ENCODE measurements at places on chromosomes 2 and 18.

DNA sequence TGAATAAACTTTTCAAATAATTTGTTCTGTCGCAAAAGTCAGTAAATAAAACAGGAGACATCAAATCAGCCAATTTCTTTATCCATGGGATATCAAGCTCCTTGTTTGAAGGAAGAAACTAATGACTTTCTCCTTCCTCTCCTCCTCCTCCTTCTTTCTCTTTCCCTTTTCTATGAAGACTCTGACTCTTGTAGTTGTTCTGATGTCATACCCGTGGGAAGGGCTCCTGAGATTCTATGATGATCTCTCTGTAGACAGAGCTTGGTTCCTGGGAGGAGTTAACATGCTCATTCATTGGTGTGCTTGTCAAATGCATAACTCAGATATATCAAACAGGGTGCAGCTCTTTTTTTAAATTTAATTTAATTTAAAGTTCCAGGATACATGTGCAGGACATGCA is 118.7 kb upstream of the KCTD1 start:
- DNase-seq = no peak

GRCh38 chr2:225398372-225398771 is 1.1 kb upstream of the NYAP2 start:
- DNase-seq = no peak

GRCh38 chr2:6879011-6879410 is 1.4 kb downstream of the RSAD2 start:
- DNase-seq = no peak

- peak; percentile 56 for DNase-seq
Measured at GRCh38 chr2:37324786-37325624, at the start of gene PRKD3. PRKD3 (minus strand) TSS chr2:37324833; CDS start chr2:37316524, 8,309 bp downstream.

- no peak for DNase-seq
Measured at GRCh38 chr2:101179982-101180381, 28.8 kb upstream of the TBC1D8 start.

GRCh38 chr2:175372704-175373701 is 191.5 kb upstream of the ATP5MC3 start:
- DNase-seq = no peak

DNA sequence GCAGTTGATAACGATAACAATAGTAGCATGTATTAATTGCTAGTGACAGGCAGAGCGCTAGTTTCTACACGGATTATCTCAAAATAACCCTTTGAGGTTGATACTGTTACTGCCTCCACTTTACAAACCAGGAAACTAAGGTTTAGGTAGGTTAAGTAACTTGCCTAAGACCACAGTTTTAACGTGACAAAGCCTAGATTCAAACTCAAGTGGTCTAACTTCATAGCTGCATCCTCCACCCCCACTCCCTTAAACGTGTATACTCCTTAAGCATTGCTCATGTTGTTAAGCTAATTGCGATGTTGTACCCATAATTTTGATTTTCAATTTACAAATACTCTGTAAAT is 1.2 kb downstream of the ME2 start:
- no peak for DNase-seq

GRCh38 chr2:130336150-130336876 is 6.4 kb upstream of the IMP4 start:
- no peak for DNase-seq

DNA sequence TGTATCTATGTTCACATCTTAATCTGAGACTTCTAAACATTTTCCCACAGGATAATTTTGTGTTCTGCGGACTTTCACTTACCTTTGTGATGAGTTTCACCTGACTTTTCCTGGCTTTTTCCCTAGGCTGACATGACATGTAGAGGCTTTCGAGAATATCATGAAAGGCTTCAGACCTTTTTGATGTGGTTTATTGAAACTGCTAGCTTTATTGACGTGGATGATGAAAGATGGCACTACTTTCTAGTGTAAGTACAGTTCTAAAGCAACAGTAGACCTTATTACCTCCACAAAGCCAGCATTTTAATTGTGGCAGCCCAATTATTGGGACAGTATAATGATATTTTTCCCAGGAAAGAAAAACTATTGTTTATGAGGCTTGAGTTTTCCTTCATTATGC is 34.1 kb upstream of the METAP1D start:
- DNase-seq = no peak

- no peak for DNase-seq
Measured at GRCh38 chr2:133718688-133719201, 150.5 kb upstream of the NCKAP5 start.

- no peak for DNase-seq
Measured at GRCh38 chr2:107361751-107362381, 464.8 kb upstream of the RGPD4 start.

DNA sequence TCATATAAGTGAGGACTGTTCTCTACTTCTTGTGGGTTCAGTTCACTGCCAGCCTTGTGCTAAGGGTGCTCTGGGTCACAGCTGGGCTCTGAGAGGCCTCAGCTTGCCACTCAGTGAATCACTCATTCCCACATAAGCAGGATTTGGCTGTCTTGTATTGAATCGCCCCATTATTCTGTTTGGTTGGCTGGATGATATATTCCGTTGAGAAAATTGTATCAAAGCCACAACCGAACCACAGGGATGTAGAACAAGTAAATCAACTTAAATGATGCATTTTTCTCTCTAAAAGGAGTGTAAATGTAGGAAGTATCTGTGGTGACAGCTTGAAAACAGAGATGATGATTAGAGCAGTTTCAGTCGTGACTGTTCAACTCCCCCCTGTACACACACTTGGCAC is 39.6 kb downstream of the TTC39C start:
- no peak for DNase-seq

- DNase-seq = no peak
Measured at GRCh38 chr18:45284174-45284573, 331.1 kb upstream of the SLC14A2 start.

GRCh38 chr2:235568431-235568830 is 74.6 kb downstream of the AGAP1 start:
- DNase-seq = no peak

GRCh38 chr18:70158992-70159717 is 46.3 kb downstream of the RTTN start:
- DNase-seq = no peak

DNA sequence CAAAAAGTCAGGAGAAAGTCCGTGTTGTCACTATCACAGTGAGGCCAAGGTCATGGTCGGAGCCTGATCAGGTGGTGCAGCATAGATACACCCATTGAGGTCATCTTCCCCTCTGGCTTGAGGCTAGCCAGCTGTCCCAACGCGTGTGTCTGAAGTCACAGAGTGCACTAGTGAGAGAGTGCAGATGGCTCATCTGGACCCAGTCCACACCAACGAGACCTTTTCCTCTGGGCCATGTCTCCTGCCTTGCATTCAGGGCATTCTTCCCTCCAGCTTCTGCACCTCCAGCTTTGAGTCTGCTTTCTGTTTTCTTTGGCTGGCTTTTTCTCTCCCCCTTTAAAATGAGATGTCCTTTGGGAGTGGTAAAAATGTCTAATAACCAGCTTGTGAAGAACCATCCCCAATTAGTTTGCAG is 146.9 kb downstream of the TDRD15 start:
- DNase-seq = no peak

DNA sequence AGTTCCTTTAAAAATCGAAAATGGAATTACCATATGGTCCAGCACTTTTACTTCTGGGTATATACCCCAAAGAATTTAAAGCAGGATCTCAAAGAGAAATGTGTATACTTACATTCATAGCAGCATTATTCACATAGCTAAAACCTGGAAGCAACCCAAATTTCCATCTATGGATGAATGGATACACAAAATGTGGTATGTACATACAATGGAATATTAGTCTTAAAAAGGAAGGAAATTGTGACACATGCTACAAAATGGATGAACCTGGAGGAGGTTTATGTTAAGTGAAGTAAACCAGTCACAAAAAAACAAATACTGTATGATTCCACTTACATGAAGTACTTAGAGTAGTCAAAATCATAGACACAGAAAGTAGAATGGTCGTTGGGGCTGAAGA is 147.9 kb upstream of the LTBP1 start:
- no peak for DNase-seq

GRCh38 chr2:191537921-191538320 is 140.0 kb upstream of the NABP1 start:
- no peak for DNase-seq

GRCh38 chr2:118032169-118033013 is 18.5 kb upstream of the CCDC93 start:
- peak; percentile 16 for DNase-seq

DNA sequence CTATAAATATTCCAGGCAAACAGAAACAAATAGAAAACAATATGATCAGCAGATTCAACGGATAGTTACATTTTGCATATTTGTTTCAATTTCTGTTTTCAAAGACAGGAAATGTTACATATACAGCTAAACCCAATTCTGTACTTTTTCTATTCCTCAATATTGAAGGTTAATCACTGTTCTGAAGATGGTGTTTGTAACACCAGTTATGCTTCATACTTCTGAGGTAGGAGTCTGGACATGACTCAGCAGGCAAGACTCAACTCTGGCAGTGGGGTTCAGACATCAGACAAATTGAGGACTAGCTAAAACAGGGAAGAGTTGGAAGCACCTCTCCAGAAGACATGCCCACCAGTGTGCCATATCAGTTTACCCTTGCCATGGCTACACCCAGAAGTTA is 16.6 kb downstream of the SERPINB13 start:
- no peak for DNase-seq

- DNase-seq = no peak
Measured at GRCh38 chr2:88329815-88330603, 122.5 kb downstream of the FOXI3 start.

DNA sequence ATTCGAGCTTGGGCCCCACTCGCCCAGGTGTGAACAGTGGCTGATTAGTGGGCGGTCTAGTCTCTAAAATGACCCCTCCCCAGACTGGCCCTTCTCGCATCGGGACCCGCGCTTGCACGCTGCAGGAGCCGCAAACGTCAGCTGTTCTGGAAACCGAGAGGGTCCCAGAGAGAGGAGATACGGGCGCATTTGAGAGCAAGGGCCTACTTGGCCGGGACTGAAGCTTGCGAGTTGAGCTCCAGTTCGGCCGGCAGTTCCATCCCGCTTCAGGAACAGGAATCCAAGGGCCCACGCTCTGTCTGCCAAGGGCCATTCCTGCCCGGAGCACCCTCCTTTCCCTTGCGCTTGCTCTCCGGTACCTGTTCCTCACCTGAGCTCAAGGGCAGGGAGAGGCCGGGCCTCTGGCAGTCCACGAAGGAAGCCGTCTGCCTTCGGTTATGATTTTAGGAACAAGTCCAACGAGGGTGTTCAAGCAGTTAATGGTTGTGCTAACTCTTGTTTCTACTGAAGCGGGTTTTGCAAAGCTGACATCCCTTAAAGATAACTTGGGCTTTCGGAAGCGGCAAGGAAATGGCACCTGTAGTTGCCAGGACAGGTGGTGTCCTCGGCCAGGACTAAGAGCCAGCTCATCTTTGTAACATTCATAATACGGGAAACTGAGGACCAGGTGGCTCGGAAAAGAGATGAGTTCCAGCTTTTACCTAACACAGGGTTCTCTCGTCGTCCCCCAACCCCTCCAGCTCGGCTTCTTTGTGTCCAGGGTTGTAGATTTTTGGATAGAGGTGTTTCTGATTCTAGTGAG is 3.9 kb upstream of the DLX1 start:
- no peak for DNase-seq

GRCh38 chr2:58427572-58428095 is 186.5 kb upstream of the FANCL start:
- no peak for DNase-seq

DNA sequence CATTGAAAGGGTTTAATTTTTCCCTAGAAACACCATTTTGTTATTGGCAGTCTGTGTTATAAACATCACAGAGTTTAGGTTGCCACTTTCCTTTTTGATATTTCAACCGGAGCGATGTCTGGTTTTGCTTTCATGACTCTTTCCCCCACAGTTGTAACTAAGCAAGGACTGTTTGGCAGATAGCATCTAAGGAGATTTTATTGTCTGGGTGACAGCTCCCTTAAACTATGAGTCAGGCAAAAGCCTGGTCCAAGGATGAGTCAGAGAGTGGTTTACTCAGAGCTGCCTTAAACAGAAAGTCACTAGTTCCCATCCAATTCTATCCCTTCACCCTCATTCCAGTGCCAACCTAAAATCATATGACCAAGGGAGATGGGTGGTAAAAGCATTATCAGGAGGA is 341.6 kb upstream of the VWC2L start:
- no peak for DNase-seq

DNA sequence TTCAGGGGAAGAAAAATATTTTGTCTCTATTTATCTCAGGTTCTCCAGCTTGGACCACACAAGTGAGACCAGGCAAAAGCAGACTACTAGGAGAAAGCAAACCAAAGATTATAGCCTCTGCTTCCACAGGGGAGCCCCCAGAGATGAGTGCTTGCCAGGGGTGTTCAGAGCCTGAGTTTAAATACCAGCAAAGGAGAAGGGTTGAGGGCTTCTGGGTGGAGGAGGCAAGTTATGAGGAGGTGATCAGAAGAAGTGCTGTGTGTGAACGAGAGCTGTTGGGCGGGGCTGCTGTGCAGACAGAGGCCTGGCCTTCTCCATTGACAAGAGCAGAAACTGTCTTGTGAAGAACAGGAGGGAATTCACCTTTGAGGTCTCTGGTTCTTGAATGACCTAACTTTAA is 32.8 kb upstream of the PXDN start:
- DNase-seq = no peak

GRCh38 chr2:237184192-237184918 is 98.7 kb downstream of the COPS8 start:
- DNase-seq = no peak

- no peak for DNase-seq
Measured at GRCh38 chr2:23568626-23569190, 183.7 kb downstream of the KLHL29 start.

DNA sequence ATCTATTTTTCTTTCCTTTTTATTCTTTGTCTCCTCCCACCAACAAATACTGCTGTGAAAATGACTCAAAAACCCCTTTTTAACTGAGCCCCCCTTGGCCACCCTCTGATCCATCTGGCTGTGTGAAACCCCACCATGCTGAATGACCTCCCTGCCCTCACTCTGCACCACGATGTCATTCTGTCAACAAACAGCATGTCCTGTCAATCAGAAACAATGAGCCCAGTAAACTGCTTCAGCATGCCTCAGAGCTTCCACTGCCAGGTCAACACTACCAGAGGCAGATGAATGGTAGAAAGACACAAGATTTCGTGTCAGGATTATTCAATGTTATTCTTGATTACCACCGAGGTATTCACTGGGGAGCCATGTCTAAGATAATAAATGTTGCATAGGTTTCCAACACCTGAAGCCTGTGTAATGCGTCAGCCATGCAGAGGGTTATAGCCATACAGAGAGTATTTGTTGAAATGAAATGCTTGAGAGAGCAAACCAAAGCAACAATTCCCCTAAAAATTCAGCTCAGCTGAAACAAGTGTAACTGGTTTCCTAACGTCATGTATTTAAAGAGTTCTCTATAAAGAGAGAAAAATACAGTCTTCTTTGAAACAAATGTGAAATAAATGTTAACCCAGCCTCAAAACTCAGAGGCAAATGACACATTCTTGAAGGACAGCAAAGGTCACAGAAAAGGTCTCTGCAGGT is 76.7 kb downstream of the LRP2 start:
- no peak for DNase-seq

GRCh38 chr2:39990335-39990900 is 211.4 kb upstream of the THUMPD2 start:
- no peak for DNase-seq

- DNase-seq = no peak
Measured at GRCh38 chr18:46250812-46251173, 146.6 kb downstream of the HAUS1 start.

GRCh38 chr18:31877900-31878299 is 65.0 kb downstream of the TRAPPC8 start:
- DNase-seq = no peak

- DNase-seq = no peak
Measured at GRCh38 chr2:62319070-62319469, 123.2 kb downstream of the B3GNT2 start.

Measured in activated T-cell treated with anti-CD3 and anti-CD28 coated beads for 24 hours (primary cell).